ENCODE measurements at places on chromosomes 5 and 9.
A peak's percentile ranks its signal among the peaks of the same experiment; 100 is the strongest.

DNA sequence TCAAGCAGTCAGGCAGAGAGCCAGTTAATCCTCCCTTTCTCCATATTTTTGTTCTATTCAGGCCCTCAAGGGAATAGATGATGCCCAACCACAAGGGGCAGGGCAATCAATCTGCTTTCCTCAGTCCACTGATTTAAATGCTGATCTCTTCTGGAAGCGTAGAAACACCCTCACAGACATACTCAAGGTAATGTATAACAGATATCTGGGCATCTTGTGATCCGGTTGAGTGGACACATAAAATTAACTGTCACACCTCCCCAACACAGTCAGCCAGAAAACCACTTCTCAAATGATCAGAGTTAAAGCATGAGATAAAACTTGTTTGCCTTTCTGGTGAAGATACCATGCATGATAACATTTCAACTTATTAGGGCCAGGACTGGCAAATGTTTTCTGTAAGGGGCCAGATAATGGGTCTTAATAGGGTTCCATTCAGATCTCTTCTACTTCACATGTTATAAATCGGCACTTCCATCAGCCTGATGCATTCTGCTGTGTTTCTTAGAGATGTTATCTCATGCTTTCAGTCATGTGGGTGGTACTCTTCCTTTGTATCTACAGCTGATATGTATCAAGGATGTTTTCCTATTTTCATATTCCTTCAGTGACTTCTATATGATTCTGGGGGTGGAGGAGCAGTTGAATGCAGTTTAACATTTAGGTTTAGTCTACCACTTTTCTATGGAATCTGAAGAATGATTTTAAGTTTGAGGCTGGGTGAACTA lies 58.9 kb upstream of the CNTLN start:
- DNase-seq, result no peak

- no peak for DNase-seq
These were observed 110.9 kb upstream of the PRRC1 start for GRCh38 chr5:127406326-127407121.

DNA sequence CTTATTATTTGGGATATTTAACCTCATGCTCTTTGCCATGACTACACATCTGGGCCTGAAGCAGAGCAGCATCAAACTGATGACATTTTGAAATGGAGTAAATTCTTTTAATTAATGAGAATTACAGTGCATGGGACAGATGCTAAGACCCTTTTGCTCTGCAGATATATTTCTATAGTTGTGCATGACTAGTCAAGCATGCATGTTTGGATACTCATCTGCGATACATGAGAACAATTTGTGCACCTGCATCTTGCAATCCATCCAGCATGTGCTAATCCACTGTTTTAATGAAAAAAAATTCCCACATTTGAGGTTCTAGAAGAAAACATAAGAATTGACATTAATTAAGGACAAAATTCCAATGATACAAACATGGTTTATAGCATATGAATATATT lies 1047.6 kb upstream of the ACO1 start:
- DNase-seq, result no peak

- no peak for DNase-seq
These were observed 584.5 kb upstream of the DMAC1 start for GRCh38 chr9:8384091-8384490.

GRCh38 chr9:114827641-114828302 lies 21.9 kb upstream of the TNFSF15 start:
- no peak for DNase-seq

DNA sequence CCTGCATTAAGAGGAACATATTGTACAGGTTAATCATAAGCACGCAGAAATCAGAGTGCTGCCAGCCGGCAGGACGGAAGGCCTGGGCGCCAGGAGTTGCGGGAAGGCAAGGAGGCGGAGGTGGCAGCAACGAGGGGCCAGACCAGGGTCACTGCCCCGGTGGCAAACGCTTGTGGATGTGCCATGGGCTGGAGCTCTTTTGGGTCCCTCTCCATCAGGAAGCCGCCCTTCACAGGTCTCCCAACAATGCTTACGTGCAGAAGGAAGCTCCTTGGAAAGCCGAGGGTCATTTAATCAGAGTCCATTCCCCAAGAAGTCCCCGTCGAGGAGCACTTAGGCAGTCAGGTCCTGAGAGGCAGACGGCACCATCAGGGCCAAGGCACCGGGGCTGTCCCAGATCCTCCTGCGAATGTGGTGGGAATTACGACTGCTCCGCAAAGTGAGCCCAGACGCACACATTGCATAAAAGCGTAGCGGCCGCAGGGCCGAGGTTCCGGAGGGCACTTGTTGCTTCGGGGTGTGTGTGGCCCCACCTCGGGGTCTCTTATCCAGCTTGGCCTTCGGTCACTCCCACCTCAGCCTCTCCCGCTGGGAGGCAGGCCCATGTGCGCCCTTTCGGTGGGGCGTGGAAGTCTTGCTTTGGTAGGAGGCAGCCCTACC lies 20.5 kb downstream of the MRPL36 start:
- no peak for DNase-seq

GRCh38 chr5:35863159-35863558 lies 6.5 kb downstream of the IL7R start:
- DNase-seq, result peak; percentile 27

- no peak for DNase-seq
These were observed 195.3 kb downstream of the SEMA6A start for GRCh38 chr5:116379306-116379705.

DNA sequence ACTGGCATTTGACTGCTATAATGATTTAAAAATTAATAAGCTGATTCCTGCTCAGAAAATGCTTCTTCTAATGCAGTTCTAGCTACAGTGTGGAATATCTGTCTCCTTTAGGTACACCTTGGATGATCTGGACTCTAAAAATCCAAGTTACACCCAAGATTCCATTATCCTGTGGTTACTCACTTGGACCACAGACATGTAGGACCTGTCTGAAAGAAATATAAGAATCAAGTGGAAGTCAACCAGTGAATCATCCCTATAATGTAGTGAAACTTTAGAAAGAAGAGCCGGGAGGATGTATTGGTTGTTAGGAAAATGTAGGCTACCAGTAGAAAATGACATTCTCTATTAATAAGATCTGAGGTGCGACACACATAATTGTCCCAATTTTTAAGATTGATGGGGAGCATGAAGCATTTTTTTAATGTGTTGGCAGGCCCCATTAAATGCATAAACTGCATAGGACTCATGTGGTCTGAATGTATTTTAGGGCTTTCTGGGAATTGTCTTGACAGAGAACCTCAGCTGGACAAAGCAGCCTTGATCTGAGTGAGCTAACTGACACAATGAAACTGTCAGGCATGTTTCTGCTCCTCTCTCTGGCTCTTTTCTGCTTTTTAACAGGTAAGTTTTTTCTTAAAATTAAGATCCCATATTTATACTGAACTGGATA lies at the start of gene SPINK6:
Gene SPINK6, plus strand, starts transcription at position 512 of the 673 bp plus-strand sequence. Its CDS starts 55 bp downstream, at position 567.
- DNase-seq, result no peak

DNA sequence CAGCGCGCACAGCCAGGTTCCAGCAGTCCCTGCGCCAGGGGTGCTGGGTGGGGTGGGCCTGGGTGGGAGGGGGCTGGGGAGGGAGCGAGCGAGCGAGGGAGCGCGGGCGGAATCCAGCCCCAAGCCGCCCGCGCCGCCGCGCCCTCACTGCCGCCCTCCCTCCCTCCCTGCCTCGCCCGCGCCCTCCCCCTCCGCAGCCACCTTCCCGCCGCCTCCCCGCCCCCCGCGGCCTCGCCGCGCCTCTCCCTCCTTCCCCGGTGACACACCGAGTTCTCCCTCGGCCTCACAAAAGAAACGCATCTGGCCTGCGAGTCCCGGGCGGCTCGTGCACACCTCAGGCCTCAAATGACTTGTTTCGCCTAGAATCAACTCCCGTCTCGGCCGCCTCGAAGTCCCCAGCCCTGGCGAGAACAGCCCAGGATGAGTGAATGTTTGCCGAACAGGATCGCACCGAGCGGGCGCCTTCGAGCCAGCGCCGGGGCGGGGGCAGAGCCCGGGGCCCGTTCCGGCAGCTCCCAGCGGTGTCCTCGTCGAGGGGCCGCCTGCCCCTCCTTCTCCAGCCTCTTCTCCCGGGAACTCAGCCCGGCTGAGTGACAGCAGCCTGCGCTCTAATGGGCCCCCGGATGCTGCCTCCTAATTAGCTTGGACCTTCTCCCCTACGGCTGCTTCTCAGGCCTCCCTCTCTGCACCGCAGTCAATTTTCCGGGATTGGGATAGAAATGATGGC lies 371 bp upstream of the PITX1 start:
- no peak for DNase-seq

- DNase-seq, result no peak
These were observed 2.4 kb downstream of the TLR4 start for GRCh38 chr9:117706421-117707116.

DNA sequence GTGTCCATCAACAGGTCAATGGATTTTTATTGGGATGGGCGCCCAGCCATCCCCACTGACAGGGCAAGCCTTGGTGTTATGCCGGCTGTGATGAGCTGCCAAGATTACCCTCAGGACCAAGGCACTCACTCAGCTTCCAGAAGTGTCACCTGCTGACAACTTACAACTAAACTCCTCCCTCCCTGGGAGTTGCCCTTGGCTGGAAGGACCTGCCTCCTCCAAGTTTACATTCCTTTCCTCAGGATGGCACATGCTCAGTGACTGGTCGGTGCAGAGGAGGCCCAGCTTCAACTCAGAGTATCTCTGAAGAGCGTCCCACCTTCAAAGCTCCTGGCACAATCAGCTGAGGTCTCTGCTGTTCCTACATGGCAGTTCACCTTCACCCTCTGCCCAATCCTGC lies 52.5 kb upstream of the ZBTB43 start:
- no peak for DNase-seq

- DNase-seq, result no peak
These were observed 98.8 kb downstream of the BOD1 start for GRCh38 chr5:173517648-173518047.

GRCh38 chr5:179732918-179733771 lies 523 bp downstream of the MAML1 start:
- DNase-seq, result no peak

- DNase-seq, result no peak
These were observed 77.6 kb upstream of the SEMA6A start for GRCh38 chr5:116652196-116652729.

DNA sequence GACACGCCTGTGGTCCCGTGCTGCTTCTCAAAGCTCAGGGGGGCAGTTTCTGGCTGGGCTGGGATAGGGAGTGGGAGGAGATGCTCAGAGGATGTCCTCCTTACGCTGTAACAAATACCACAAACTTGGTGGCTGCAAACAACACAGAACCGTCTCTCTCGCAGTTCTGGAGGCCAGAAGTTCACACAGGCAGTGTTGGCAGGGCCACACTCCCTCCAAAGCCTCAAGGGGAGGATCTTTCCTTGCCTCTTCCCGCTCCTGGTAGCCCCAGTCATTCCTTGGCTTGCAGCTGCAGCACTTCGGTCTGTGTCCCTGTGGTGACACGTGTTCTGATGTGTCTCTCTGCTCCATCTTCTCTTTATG lies 10.4 kb upstream of the ORM1 start:
- DNase-seq, result no peak

DNA sequence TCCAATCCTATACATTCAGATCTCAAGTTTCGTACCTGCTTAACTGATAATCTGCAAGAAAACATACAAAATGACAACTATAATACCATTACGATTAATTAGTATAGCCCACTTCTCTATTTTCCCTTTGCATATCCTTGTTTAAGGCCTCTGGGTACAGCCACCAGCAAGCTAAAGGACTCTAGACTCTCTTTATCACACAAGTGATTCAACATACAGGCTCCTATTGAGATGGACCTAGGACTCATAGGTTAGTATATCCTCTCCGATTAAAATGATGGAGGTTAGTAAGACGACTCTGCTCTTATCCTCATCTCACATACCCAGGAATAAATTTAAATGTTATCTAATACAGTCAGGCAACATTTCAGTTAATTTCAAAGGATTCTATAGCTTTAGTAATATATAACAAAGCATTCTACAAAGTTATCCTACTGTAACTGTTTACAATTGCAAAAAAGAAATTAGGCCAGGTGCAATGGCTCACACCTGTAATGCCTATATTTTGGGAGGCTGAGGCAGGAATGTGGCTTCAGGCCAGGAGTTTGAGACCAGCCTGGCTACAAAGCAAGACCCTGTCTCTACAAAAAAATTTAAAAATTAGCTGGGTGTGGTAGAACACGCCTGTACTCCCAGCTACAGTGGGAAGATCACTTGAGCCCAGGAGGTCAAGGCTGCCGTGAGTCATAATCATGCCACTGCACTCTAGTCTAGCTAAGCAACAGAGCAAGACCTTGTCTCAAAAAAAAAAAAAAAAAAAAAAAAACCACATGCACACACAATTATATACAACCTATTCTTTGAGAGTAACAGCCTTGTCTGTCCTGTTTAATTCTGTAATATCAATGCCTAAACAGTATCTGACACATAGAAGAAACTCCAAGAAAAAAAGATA lies 15.4 kb downstream of the HAUS6 start:
- no peak for DNase-seq

- no peak for DNase-seq
These were observed 672.9 kb downstream of the NR2F1-AS1 start for GRCh38 chr5:92907938-92908606.

DNA sequence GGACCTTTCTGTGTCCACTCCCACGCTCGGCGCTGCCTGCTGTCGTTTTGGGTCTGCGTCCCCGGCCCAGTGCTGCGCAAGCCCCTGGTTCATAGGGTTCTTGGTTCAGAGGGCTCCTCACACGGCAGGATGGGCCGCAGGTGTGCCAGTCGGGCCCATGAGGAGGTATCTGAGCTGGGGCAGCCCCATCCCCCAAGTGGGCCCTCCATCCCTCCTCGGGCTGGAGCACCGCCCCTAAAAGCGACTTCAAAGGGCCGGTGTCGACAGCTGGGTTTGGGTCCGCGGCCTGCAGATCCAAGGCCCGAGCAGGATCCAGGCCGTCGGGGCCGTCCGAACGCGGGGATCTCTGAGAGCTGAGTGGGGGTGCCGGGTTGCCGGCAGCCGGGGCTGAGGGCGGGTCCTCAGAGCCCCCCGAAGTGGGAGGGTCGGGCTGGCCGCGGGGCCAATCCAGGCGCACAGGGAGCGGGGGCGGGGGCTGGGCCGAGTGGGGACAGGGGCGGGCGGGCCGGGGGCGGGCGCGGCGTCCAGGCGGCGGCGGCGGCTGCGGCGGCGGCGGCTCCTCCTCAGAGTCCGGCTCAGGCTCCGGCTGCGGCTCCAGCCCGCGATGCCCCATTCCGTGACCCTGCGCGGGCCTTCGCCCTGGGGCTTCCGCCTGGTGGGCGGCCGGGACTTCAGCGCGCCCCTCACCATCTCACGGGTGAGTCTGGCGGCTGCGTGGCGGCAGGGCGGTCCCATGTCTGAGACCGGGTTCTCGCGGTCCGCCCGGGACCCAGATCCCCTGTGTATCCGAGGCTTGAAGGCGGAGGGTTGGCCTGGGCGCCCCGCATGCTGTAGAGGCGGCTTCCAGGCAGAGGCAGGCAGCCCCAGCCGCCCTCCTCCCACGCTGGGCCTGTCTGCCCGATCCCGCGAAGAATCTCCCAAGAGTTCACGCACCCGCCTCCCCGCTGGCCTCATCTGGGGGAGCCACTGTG lies at the start of gene PDLIM4:
Gene PDLIM4, plus strand, starts transcription at position 566 of the 971 bp plus-strand sequence. Its CDS starts 39 bp downstream, at position 605.
- no peak for DNase-seq

- DNase-seq, result no peak
These were observed 3.1 kb upstream of the HK3 start for GRCh38 chr5:176902102-176902814.

Measured in stimulated activated CD8-positive, alpha-beta memory T cell treated with anti-CD3 and anti-CD28 coated beads, Interleukin-7, amount 100 ng/mL, for 48 hours (primary cell).